ENCODE measurements at places on chromosomes 11 and 22.

DNA sequence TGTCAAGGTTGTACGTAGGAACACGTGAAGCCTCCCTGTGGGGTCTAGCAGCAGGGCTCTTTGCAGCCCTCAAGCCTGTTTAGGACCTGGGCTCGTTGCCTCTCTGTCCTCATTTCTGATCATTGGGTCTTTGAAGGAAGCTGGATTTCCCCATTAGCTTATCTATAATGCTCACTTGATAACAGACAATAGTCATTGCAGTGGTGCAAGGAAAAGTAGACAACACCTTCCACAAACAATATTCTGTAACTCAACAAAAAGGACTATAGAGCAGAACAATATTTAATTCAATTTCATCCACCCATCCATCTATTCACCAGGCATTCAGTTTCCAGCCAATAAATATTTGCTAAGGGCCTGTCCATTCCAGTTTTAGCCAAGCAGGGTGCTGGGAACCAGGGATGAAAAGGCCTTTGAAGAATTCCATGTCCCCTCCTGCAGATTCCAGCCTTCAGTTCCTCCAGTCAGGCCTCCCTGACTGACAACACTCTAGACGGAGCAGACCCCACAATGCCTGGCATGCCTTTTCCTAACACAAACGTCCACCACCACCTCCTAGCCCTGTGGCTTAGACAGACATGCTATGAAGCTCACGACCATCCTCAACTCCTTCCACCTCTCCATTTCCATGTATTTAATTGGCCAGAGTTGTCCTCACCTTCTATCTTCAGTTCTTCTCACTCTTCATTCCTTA, 12.7 kb upstream of the POLD3 start:
- DNase-seq = no peak

GRCh38 chr11:8243458-8243857, 20.2 kb downstream of the LMO1 start:
- DNase-seq = no peak

- no peak for DNase-seq
Observed at GRCh38 chr11:100810666-100811065, 123.6 kb downstream of the ARHGAP42 start.

- DNase-seq = no peak
Observed at GRCh38 chr11:133176748-133177147, 355.6 kb downstream of the OPCML start.

DNA sequence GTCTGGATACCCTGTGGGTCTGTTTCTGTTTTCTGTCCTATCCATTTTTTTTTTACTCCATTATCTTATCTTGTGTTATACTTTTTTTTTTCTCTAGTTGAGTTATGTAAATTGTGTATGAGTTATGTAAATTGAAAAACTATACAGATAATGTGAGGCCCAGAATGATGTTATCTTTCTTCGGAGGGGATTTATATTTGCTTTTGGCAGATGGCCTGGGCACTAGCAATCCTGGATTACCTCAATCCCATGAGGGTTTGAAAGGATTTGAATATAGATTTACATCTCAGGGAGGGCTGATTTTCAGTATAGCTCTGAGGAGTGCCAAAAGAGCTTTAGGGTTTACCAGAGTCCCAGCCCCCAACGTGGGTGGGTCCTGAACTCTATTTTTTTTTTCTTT, 71.0 kb downstream of the CSTPP1 start:
- DNase-seq = no peak

DNA sequence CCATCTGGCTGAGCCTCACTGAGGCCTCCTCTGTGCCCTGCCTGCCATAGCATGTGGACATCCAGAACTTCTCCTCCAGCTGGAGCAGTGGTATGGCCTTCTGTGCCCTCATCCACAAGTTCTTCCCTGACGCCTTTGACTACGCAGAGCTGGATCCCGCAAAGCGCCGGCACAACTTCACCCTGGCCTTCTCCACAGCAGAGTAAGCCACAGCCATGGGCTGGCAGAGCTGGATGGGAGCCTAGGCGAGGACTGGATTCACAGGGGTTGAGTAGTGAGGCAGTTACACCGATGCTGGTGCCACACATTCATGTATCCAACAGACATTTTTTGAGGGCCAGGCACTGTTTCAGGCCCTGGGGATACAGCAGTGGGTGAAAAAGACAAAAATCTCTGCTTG, 9.1 kb downstream of the SMTNL1 start:
- DNase-seq = no peak

DNA sequence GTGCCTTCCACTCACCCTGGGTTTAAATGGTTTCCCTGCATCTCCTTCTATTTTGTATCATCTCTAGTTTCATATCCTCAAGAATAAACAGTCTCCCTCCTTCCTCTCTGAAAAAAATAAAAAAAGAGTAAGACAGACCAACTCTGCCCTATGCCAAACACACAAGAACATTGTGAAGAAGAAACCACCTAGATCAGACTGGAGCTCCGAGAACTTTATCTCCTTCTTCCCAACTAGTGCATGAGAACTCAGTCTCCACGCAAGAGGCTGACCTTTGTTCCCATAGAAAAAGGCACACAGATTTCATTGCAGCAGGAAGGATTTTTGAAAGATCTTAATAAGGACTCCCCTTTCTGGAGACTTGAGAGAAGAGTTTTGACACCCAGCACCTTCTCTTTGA, 8.7 kb upstream of the PEX26 start:
- DNase-seq = no peak

DNA sequence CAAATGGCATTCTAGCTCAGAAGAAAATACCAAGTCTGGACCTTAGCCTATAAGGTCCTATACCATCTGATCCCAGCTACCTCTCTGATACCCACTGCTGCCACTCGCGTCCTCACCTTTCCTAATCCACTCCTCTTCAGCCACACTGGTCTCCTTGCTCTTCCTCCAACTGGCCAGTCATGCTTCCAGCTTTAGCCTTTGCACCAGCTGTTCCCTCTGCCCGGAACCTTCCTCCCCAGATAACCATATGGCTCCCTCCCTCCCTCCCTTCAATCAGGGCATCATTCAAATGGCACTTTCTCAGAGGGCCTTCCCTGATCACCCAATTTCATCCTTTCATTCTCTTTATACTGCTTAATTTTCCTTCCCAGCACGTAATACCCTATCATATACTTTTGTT, 67.9 kb downstream of the KCNC1 start:
- DNase-seq = no peak

- no peak for DNase-seq
Observed at GRCh38 chr22:46415776-46416519, 80.4 kb downstream of the TRMU start.

- no peak for DNase-seq
Observed at GRCh38 chr11:66653123-66653522, 14.6 kb downstream of the RBM4 start.

- DNase-seq = no peak
Observed at GRCh38 chr22:34017205-34017604, 96.9 kb upstream of the LARGE1 start.

- DNase-seq = no peak
Observed at GRCh38 chr11:118596224-118597146, 10.9 kb upstream of the PHLDB1 start.

GRCh38 chr22:48873191-48873520, 954.5 kb downstream of the BRD1 start:
- DNase-seq = no peak

- no peak for DNase-seq
Observed at GRCh38 chr11:84721561-84721961, 905.6 kb downstream of the DLG2 start.

DNA sequence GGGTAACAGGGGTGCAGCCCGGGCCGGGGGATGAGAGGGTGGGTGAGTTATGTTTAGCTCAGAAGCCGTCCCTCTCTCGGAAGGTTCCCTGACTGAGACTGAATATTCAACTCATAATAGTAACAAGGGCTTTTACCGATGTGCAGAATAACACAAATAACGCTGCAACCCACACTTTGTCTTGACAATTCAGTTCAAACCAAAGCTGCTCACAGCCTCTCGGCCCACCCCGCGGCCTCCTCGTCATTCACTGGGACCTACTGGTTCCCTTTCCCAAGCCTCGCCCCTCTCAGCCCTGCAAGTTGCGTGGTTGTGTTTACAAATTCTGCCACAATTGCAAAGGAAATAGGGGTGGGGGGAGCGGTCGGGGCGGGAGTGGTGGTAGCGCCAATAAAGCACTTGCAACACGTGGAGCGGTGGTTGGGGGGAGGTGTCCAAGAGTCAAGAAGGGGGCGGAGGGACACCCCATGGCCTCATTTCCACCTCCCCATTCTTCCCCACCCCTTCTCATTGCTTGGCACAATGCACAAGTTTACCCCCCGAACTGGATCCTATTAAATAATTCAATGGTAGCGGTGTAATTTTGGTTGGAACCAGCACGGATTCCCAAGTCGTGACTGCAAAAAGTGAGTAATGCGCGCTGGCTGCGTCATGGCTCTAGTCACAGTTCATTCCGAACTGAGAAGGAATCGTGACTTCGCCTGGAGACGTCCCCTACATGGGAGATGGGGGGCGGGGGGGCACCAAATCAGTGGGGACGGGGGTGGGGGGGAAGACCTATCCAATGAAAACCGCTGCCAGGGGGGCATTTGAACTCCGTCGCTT, 102.0 kb upstream of the HSD17B12 start:
- no peak for DNase-seq

GRCh38 chr11:118488480-118489109, 38.7 kb upstream of the TTC36 start:
- peak; percentile 66 for DNase-seq

- DNase-seq = no peak
Observed at GRCh38 chr22:35598396-35598710, 18.8 kb downstream of the MB start.

GRCh38 chr11:45929486-45930030, 7.1 kb downstream of the LARGE2 start:
- DNase-seq = no peak

DNA sequence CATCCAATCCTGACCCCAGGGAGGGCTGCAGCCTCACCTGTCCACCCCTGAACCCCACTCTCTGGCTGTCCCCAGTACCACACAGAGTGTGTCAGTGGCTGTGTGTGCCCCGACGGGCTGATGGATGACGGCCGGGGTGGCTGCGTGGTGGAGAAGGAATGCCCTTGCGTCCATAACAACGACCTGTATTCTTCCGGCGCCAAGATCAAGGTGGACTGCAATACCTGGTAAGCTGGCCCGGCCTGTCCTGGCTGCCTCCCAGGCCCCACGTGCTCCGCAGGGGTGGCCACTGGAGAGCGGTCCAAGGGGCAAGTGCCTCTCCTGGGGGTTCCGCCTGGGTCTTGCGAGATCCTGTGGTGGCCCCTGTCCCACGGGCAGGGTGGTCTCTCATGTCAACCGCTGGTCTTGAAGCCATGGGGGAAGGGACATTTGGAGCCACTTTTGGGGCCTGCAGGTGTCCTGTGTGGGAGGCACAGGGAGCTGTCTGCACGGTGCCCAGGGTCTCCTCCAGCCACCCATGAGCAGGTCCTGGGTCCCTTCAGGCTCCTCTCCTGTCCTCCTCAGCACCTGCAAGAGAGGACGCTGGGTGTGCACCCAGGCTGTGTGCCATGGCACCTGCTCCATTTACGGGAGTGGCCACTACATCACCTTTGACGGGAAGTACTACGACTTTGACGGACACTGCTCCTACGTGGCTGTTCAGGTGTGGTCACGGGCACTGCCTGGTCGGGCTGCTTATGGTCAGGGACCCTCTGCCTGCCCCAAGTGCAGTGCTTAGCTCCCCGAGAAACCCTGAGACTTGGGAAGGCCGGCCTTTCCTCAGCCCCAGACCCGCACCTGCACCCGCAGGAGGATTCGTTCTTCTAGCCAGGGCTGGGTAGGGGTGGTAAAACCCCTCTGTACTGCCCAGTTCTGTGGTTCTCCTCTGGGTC, 11.8 kb downstream of the MUC2 start:
- DNase-seq = no peak

DNA sequence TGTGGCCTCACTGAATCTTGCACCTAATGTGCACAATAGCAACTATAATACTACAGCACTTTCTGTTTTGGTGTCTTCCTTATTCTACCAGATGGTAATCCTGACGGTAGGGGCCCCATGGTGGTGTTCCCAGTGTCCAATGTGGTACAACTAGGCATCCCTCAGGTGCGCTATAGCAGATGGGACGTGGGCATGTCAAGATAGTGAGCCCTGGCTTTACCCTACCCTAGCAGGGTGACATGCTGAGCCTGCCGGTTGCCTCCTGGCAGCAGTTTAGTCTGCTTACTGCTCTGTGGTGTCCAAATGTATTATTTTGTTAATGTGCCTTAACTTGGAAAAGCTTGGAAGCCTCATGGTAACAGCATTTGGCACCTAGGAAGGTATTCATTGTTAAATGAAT, 19.2 kb downstream of the ACO2 start:
- DNase-seq = no peak

DNA sequence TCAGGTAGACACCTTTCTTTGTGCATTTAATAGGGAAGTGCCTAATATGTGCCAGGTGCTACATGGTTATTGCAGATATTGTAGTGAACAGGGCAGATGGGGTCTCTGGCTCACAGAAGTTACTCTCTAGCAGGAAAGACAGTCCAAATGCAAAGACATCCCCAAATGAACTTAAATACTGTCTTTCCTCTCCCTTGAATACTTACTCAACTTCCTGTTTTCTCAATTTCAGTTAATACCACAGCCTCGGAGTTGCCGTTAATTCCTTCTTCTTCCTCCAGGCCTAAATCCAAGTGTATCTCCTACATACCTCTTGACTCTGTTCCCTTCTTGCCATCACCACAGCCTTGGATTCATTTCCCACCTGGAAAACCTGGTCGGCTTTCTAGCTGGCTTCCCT, 134.3 kb upstream of the SESN3 start:
- no peak for DNase-seq

DNA sequence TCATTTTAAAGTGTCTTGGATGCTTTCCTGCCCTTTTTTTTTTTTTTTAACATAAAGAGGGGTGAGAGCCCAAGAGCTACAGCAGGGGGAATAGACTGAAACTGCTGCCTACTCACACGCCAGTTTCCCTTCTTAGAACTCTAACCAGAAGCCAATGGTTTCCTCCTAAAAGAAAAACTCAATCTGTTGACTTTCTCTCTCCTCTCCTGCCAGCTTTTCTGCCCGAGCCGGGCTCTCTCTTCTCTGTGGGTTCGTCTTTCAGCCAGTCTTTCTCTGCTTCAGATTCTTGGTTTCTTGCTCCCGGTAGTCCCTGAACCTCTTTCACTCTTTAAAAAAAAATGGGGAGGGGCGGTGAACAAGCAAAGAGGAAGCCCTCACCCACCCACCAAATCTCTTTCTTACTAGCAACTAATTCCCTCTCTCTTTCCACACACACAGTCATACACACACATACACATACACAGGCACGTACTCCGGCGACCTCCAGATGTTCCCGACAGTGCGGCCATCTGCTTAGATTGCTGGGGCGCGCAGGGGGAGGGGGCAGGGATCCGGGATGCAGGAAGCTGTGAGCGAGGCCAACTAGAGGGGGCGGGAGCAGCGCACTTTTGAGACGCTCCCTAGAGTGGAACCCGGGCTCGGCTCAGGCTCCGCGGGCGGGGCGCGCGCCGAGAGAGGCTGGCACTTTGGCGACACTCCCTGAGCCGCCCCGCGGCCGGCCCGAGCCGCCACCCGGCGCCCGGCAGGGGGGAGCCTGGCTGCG, 444 bp upstream of the TSKU start:
- no peak for DNase-seq

GRCh38 chr22:30718491-30718890, 23.8 kb downstream of the OSBP2 start:
- no peak for DNase-seq
